Epithelial cell of esophagus (primary cell): ENCODE measurements at places on chromosomes 16 and 17.
A peak's percentile ranks its signal among the peaks of the same experiment; 100 is the strongest.

- DNase-seq: peak; percentile 79
Measured at GRCh38 chr16:80023865-80024264, 423.3 kb upstream of the MAF start.

DNA sequence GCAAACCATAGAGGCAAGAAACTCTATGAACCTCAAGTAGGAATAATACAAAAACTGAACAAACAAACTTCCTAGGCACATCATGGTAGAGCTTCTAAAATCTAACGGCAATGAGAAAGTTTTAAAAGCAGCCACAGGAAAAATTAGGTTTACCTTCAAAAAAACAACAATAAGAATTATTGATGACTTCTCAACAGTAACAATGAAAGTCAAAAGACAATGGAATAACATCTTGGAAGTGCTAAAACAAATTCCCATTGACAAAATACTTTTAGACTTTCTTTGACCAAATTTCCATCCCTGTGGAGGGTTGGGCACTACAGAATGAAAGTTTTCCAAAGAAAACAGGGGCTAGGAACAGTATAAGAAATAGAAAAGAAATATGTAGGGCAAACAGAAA, 222.9 kb upstream of the ERCC4 start:
- no peak for DNase-seq

DNA sequence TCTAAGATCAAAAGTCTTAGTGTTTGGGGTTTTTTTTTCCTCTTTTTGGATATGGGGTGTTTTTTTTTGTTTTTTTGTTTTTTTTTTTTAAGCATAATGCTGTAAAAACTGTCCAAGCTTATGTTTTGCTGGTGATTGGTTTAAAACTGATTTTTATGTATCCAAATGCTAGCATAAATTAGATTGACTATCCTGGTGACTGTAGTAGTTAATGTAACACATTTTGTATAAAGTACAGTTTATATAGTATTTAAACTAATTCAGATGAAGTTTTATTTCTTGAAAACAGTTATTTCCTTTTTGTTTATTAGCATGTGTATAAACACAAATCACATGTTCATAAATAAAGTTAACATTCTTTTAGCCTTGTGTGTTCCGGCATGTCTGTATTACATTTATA, 10.9 kb downstream of the RBBP6 start:
- no peak for DNase-seq

GRCh38 chr17:31580316-31580705, 188.8 kb downstream of the RAB11FIP4 start:
- DNase-seq: no peak

- DNase-seq: no peak
Measured at GRCh38 chr17:53806473-53806872, 16.3 kb upstream of the KIF2B start.

DNA sequence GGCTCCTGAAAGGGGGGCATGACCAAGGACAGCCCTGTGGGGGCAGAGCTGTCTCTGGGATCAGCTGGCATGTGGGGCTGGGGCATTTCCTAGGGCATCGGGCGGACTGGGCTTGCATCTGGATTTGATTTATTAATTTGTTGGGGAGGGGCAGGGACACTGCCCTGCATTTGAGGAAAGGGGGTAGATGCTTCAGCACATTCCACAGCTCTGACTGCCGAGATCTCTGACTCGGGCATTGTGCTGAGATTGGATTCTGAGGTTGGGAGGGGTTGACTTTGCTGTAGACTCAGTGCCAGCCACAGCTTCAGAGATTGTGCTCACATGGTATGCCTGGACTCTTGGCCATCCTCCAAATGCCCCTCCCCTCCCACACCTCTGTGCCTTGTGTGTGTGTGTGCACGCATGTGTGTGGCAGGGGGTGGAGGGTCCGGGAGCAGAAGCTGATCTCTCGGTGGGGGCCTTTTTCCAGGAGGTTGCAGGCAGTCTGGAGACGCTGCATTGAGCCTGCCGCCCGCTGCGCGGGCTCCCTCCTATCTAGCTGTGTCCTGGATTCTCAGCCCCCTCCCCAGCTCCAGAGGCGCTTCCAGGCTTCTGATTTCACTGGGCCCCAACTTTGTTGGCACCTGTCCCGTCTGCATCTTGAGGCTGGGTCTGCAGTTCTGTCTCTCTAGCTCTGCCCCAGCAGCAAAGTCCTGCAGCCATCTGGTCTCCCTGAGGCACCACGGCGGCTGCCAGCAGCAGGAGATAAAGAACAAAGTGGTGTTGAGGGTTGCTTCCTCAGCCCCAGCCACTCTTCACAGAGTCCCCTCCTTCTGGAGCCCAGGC, 14.9 kb downstream of the IGFBP4 start:
- peak; percentile 61 for DNase-seq

GRCh38 chr16:79411357-79411756, 189.2 kb downstream of the MAF start:
- no peak for DNase-seq

DNA sequence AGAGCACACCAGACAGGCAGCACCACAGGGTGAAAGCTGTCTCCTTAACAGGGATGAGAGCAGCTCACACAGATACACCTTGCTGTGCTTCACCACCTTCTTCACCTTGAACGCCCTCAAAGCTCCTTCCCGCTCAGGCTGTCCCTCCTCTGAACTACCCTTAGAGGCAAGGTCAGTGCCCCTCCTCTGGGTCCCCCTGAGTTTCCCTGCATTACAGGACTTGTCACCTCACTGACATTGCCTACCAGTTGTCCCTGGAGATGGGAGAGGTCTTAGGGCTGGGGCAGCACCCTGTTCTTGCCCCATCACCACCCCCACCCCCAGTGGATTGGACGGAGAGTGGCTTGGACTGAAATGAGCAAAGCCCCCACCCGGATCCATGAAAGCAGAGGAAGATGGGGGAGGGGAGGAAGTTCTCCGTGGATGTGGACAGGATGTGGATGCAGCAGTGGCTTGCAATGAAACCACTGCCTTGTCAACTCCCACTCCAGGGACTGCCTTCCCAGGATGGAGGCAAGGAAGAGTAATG, 73.2 kb upstream of the CDH5 start:
- no peak for DNase-seq

DNA sequence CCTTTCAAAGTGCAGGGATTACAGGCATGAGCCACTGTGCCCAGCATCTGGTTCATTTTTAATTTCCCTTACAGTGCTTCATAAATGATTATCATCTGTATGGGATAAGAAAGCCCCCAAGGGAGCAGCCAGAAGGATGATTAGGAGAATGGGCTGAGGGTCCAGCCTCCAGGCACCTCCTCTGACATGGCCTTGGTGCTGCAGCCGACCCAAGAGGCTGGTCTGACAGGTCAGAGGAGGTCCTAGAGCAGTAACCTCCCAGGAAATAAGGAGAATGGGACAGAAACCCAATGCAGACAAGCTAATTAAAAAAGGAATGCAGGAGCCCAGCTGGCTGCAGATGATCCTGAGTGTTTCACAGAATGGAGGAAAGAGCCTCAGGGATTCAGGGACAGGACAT, 29.0 kb downstream of the MRC2 start:
- DNase-seq: no peak

DNA sequence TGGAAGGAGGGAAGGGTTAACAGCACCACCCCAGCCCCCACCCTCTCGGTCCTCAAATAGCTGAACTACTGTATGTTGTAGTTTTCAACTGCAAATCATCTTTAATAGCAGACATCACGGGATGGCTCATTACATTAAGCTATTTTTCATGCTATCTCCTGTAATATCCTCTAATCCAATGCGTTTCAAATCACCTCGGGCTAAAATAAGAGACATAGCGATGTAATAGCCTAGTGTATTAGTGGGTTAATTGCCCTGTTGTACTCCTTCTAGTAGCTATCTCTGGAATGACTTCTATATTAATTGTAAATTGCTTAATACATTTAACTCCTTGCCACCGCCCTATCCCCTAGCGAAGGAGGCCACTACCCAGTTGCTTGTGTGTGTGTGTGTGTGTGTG, 54.3 kb downstream of the MRM1 start:
- DNase-seq: no peak

GRCh38 chr17:78953356-78954350, 26.1 kb downstream of the LGALS3BP start:
- no peak for DNase-seq

DNA sequence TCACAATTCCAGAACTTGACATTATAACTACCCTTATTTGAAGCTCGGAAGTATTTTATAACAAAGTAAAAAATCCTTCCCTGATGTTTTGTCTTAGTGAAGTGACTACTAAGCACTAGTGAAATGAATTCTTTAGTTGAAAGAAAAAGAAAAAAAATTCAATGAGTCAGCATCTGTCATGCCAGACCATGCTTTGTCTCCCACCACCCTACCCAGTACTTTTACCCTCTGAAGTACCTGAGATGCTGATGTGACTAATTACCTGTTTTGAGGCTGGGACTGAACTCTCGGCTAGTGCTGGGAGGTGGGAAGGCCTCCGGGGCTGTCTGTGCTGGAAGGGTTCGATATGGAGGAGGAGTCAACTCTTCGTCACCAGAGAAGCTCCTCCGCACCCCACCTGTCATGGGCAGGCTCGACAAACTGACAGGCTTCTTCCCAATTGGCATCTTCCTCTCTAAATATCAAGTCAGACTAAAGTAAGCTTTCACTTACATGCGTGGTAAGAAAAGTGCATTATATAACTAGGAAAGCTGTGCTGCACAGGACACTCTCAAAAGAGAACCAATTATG, 19.6 kb downstream of the NME2 start:
- DNase-seq: no peak

DNA sequence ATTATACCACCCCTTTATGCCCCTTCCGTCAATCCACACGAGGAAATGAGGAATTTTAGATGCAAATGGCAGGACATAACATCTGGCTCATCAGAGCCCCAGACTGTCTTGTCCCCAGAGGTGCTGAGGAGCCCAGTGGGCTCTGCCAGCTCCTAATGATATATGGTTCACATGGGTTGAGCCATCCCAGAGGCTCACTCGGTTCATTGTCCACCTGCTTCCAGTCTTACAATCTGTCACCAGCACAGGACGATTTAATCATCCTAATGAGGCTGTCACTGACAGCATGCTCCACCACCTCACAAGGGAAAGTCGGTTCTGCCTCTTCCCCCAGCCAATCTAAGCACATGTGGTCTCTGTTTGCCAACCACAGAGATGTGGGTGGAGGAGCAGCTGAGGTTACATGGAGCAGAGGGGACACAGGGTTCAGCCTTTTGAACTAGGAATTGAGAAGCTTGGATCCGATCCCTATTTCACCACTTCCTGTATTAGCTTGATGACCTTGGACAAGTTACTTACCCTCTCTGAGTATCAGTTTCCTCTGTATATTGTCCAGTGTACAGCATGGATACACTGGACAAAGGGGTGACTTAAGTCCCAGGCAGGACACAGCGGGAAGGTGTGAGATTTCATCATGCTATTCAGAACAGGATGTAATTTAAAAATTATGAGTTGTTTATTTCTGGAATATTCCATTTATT, 27.0 kb upstream of the DHX8 start:
- peak; percentile 27 for DNase-seq

DNA sequence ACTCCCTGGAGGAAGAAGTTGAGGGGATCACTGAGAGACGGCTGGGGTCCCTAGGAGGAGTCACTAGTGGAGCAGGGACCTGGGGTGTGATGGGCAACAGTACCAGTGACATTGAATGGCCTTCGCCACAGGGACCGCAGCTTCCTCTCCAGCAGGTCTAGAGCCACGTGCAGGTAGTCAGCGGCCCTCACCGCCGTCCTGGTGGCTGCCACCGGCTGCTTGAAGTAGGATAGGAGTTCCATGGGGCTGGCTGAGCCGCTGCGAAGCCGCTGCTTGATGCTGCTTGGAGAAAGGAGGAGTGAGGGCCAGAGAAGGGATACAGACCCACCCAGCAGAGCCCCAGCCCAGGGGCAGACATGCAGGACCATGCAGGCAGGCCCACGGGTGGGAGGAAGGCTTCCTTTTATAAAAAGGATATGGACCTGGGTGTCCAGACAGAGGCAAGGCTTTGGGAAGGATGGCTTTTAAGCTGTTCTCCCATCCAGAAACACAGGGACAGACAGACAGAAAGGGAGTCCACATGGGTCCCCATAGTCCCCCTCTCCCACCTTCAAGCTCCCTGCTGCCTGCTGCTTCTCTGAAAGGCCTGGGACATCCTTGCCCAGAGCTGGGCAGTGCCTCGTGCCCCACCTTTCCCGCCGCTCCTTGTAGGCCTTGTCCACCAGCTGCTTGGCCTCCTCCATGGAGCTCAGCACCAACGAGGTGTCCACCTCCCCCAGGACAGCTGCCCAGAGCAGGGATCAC, 827 bp downstream of the MPO start:
- DNase-seq: no peak

DNA sequence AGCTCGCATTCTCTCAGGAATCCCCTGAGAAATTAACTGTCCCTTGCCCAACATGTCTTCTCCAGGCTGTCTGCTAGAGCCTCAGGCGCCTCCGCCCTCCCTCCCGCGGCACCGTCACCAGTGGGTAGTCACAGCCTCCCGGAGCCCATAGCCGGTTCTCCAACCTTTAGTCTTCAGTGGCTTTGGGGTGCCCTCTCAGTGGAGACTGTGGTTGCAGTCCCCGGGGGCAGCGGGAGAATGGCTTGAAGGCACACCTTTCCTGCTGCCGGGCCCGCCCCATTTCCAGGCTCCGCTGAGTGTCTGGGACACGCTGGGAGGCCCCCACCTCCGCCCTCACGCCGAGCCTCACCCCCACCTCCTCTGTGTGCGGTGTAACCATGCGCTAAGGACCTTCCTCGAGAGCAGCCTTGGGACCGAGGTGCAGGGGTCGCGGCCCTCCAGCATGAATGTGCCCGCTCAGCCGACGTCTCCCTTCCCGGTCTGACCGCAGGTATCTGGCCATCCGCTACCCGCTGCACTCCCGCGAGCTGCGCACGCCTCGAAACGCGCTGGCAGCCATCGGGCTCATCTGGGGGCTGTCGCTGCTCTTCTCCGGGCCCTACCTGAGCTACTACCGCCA, 1.7 kb downstream of the GALR2 start:
- no peak for DNase-seq

- no peak for DNase-seq
Measured at GRCh38 chr17:69388822-69389442, 25.6 kb upstream of the MAP2K6 start.

DNA sequence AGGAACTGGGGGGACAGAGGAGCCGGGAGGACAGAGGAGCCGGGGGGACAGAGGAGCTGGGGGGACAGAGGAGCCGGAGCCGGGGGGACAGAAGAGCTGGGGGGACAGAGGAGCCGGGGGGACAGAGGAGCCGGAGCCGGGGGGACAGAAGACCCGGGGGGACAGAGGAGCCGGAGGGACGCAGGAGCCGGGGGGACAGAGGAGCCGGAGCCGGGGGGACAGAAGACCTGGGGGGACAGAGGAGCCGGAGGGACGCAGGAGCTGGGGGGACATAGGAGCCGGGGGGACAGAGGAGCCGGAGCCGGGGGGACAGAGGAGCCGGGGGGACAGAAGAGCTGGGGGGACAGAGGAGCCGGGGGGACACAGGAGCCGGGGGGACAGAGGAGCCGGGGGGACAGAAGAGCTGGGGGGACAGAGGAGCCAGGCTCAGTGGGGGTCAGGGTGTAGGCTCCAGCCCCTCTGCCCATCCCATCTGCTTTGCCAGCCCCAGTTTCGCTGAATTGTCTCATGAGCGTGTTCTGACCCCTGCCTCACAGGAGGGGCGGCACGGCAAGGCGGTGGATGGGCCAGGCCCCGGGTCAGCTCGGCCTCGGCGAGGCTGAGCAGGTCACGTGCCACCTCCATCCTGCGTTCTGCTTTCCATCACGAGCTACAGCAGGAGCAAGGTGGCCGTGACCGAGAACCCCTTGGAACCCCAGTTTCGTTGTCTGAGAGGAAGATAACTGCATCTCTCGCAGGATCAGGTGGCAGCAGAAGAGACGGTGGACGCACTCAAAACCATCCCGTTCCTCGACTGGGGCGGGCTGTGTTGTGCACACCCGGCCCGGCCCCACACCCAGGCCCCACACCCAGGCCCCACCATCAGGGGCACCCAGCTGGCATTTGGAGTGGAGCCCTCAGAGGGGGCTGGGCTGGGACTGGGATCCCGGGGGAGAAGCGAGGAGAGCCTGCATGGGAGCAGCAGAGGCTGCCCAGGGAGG, 26.1 kb upstream of the CBFA2T3 start:
- no peak for DNase-seq
